ENCODE measurements at places on chromosomes 16 and 17.
A peak's percentile ranks its signal among the peaks of the same experiment; 100 is the strongest.

- no peak for DNase-seq
Observed at GRCh38 chr17:57394375-57394774, 138.1 kb downstream of the MSI2 start.

DNA sequence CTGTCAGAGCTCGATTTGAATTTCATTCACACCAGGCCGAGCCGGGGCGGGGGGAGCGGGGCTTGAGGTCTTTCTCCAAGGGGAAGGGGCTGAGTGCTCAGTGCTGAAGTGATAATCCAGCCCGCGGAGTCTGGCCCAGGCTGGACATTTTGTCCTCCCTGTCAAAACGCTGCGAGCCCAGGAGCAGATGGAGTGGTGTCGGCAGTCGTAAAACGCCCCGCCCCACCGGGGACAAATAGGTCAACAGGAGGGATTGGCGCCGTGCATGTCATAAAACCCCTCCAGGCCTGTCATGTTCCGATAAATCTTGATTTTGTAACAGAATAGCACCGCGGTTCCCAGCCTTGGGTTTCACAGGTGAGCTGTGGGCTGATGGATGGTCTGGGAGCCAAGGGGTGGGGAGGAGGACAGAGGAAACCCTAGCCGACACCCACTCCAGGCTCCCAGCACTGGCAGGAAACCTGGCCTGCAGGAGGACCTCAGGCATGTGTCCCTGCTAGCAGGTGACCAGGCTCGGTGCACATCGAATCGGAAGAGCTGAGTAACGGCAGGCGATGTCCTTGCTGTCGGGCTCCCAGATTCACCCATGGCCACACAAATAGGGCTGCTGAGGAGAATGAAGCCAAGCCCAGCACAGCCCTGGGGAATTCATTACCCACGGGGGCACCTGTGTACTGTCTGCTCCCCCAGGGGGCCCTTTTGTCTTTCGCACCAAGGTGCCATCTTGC is 341.4 kb downstream of the FOXL1 start:
- no peak for DNase-seq

DNA sequence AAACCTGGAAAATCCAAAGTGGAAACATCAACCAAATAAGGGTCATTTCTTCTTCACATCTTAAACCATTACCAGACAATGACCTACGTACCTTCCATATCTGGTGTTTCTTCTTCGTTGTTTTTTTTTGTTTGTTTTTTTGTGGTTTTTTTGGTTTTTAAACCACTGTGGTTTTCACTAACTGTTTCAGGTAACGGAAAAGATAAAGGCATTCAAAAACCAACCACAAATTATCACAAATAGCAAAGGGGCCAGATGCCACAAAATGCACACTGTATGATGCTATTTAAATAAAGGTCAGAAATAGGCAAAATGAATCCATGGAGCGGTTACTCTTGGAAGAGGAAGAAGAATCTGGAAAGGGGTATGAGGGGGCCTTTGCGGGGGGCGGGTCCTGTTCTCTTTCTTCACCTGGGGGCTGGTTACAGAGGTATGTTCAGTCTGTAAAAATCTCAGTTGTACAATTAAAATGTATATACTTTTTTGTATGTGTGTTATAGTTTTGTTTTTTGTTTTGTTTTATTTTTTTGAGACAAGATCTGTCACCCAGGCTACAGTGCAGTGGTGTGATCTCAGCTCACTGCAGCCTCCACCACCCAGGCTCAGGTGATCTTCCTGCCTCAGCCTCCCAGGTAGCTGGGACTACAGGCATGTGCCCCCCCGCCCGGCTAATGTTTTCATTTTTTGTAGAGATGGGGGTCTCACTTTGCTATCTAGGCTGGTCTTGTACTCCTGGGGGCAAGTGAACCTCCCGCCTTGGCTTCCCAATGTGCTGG is 29.6 kb downstream of the LITAF start:
- DNase-seq, result no peak

DNA sequence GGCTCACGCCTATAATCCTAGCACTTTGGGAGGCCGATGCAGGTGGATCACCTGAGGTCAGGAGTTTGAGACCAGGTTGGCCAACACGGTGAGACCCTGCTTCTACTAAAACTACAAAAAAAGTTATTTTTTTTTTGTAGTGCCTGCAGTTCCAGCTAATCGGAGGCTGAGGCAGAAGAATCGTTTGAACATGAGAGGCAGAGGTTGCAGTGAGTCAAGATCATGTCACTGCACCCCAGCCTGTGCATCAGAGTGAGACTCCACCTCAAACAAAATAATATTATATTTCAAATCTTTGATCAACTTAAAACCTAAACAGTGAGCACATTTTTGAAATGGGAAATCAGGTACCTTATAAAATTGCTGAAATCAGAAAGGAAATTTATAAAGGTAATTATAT is 36.5 kb downstream of the NCOR1 start:
- no peak for DNase-seq

GRCh38 chr16:11232852-11233726 is 22.9 kb downstream of the SOCS1 start:
- DNase-seq, result no peak

DNA sequence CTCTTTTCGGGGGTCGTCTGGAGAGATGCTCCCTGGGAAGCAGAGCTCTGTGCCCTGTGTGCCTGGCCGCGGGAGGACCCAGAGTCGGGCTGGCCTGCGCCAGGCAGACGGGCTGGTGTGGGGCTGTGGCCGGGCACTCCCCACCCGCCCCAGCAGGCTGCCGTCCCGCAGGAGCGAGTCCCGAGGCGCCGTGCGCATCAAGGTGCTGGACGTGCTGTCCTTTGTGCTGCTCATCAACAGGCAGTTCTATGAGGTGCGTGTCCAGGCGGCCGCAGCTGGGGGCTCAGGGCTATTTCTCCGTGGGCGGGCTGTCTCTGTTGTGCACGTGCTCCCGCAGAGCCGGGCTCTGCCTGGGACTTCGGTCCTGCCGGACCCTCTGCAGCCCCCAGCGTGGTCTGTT is 15.0 kb downstream of the TSC2 start:
- no peak for DNase-seq

DNA sequence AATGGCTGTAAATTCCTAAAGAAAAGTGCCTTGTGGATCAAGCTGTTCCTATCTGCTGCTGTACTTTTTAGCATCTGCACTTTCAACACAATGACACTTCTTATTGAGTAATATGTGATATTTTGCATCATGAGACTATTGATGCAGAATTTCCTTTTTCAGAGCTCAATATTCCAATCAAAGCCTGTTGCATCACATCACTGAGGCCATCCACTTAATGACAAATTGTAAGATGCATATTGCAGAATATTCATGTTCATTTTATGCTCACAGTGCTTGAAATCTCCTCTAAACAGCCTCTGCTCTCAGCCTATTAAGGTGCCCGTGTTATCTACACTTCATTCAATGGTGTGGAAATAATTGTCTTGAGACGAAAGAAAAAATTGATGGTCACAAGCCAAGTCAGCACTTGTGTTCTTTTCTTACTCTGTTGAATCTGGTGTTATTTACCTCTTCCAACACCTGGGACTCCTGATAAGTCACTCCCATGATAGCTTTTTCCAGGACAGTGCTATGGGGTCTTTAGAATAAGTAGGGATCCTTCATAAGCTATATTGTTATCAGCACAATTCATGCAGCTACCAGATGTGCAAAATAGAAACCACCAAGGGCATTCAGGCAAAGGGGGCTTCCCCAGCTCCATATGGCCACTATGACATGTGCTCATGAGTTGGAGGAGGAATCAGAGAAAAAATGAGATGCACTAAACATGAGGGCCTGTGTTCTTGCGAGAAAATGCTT is 9.3 kb upstream of the SKAP1 start:
- peak; percentile 25 for DNase-seq

- DNase-seq, result no peak
Observed at GRCh38 chr17:48283411-48283810, 146.6 kb downstream of the SKAP1 start.

GRCh38 chr17:48492401-48493298 is 38.2 kb downstream of the HOXB1 start:
- peak; percentile 91 for DNase-seq

DNA sequence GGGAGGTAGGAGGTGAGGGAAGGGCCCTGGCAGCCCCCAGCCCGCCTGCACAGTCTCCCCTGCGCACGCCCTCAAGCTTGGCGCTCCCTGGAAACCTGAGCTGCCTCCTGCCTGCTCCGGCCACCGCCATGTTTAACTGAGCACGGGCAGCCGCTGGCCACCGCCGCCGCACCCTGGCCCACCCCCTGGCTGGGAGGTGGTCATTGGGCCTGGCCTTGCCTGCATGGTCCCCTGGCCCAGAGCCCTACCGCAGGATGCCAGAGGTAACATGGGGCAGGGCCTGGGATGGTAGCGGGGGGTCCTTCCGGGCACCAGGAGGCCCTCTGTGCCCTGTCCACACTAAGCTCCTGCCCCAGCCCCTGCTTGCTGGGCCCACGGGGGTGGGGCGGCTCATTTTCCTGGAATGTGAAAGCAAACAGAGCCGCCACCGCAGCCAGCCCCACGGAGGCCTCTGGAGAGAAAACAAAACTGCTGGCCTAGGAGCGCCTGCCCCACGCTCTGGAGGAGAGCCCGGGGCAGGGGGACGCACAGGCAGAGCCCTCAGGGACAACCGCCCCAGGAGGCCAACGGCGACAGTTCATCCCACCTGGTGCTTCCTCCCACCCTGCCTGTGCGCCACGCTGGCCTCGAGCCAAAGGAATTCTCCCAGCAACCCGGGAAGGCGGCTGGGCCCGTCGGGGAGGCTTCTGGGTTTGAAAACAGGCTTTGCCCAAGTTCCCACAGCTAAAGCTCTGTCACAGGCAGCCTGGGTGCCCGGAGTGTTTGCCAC is 8.9 kb downstream of the NHERF2 start:
- DNase-seq, result peak; percentile 85

DNA sequence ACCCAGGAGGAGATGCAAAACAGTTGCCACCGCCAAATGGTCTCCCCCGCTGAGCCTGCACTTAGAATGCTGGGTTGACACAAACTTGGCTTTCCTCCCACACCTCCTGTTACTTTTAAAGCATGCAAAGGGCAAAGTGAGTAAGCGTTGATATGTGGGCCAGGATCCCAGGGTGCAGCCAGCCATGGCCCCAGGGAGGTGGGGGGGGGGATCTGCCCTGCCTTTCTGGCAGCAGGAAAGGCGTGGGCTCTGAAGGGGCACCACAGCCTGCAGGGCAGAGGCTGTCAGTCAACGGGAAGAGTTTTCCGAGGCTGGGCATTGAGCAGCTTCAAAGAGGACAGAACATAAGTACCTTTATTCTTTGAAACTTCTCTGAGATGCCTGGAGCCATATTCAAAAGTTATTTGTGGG is 142.3 kb downstream of the ABCC12 start:
- no peak for DNase-seq

DNA sequence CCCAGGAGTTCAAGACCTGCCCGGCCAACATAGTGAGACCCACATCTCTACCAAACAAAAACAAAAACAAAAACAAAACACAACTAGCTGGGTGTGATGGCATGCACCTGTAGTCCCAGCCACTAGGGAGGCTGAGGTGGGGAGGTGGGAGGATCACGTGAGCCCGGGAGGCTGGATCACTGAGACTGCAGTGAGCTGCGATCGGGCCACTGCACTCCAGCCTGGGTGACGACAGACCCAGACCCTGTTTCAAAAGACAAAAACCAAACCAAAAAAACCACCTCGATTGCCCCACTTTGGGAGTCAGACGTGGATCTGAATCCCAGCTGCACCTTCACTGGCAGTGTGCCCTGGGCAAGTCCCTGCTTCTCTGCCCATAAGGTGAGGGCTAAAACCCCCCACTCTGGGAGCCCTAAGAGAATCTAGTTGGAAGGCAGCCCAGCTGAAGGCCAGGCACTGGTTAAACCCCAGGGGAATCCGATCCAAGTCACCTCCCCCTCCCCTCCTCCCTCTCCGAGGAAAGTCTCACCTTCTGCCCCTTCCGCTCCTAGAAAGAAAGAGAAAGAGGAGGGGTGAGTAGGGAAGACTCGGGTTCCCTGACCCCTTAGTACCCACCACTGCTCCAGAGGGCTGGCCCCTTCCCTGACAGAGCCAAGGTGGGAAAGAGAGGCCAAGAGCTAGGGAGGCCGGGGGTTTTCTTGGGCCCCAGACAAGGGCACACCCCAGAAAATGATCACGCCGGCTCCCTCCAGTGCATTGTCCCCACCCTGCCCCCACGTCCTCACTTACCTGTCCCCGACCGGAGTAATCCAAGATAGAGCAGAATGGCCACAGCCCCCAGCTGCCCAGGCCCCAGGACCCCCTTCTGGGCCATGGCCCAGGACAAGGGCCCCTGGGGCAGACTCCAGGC is 647 bp downstream of the PRSS8 start:
- DNase-seq, result peak; percentile 18

- DNase-seq, result no peak
Observed at GRCh38 chr17:76369804-76370203, 14.6 kb upstream of the SPHK1 start.

DNA sequence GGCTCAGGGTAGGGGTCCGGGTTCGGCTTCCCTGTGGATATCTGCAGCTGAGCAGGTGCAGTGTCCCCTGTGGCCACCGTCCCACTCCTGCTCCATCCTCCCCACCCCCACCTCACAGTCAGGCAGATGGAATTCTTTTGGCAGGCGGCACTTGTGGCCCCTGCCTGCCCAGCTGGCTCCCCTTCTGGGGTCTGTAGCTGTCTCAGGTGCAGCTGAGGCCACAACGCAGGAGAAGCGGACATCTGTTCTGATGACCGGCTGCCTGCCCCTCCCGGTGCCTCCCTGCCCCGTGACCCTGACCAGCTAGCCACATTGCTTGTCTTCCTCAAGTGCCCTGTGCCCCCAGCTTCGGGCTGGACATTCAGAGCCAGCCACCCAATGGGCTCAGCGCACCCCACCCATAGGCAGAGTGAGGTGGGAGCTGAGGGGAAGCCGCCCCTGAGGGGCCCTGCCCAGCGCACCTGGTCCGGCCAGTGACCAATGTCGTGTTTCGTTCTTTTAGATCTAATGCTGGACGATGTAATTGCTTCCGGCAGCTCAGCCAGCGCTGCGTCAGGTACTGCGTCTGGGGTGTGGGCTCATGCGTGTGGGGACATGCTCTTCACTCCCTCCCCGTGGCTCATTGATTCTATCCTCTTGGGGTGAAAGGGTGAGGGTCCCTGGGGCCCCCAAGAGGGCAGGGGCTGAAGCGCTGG is 25.2 kb upstream of the ABCC3 start:
- DNase-seq, result no peak

GRCh38 chr16:66207883-66208265 is 158.6 kb upstream of the CDH5 start:
- DNase-seq, result no peak

GRCh38 chr16:1571012-1571671 is 37.7 kb downstream of the TMEM204 start:
- no peak for DNase-seq

All from mesenchymal stem cell (in vitro differentiated cells and primary cell).